Sigmoid colon (tissue), 7 donors: ENCODE measurements at places on chromosomes 3 and 15. TPM values are rescaled to one million over a fixed set of nuclear protein-coding genes. Genes with fewer than 3 reads are reported as not detected.

Gene ULK3
- 48.6 TPM for polyA plus RNA-seq

GRCh38 chr3:156376199-156376598, 178.7 kb downstream of the SSR3 start:
- DNase-seq, result no peak

DNA sequence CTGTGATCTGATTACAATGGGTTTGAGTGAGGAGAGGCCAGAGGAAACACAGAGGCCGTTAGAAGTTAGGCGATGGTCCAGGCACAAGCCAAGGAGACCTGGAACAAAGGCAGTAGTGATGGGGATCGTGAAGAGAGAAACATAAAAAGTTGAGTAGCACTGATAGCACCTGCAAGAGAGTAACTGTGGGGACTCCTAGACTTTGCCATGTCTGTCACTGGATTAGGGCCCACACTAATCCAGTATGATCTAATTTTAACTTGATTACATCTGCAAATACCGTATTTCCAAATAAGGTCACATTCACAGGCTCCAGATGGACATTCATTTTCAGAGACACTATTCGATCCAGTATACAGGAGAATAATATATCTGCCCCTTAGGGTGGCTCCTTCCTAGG, 144.7 kb downstream of the RAB11A start:
- no peak for DNase-seq

GRCh38 chr3:52403955-52404354, 40.9 kb downstream of the SEMA3G start:
- DNase-seq, result peak; percentile 66

DNA sequence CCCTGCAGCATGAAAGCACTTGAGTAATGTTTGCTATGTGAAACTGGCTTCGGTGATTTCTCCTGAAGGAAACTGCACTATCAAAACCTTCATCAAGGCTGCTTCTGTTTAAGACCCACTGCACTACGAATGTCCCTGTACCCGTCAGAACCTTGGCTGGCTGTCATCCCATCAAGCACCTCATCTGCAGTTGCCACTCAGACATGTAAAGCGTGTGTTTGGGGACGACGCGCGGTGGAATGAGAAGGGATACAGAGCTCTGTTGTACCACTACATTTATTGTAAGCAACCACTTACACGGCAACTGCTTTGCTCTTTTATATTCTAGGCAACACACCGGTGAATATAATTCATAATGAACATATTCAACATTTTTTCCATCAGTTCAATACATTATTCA, 147.6 kb downstream of the TIGIT start:
- DNase-seq, result no peak
